ENCODE measurements at places on chromosomes 5 and 9.

GRCh38 chr9:129881547-129882324 is 46.5 kb downstream of the USP20 start:
- no peak for DNase-seq

DNA sequence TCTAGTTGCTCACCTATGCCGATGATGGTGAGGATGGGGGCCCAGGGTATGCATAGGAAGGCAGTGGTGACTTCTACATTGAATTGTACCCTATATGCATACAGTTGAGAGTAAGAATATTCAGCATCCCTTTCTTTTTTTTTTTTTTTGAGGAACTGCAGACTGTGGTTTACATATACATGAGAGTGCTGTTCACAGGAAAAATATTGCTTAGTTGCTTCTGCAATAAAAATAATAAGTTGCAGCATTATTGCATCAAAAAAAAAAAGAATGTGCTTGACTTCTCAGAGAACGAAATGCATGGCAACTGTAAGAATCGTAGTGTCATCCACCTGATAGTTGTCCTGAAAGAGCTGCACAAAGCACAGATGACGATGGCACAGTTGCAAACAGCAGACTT is 52.8 kb downstream of the PTCD2 start:
- no peak for DNase-seq

- DNase-seq, result no peak
These were observed at the start of gene PLPPR1 for GRCh38 chr9:101028346-101029314. Gene PLPPR1, plus strand, starts transcription at chr9:101028727.

GRCh38 chr9:95018099-95018936 is 291.8 kb downstream of the AOPEP start:
- DNase-seq, result no peak

DNA sequence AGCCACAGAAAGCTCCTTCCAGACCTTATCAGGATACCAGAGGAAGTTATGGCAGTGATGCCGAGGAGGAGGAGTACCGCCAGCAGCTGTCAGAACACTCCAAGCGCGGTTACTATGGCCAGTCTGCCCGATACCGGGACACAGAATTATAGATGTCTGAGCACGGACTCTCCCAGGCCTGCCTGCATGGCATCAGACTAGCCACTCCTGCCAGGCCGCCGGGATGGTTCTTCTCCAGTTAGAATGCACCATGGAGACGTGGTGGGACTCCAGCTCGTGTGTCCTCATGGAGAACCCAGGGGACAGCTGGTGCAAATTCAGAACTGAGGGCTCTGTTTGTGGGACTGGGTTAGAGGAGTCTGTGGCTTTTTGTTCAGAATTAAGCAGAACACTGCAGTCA is 70.8 kb upstream of the ENTREP1 start:
- no peak for DNase-seq

DNA sequence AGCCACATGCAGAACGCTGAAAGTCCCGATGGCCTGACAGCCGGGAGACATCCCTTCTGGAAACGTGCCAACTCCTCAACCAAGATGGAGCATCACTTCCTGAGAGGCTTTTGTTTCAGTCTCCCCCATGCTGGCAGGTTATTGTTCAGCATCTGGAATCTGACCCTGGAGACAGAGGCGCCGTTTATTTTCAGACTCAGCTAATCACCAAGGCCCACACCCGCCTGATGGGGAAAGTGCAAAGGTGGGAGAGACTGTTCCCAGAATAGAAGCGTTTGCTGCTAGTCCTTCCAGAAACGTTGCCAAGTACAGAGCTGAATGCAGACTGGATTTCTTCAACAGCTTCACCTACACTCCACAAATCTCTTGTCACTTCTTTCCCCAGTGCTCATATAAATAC is 41.8 kb upstream of the S1PR3 start:
- no peak for DNase-seq

GRCh38 chr5:69525490-69525889 is 32.9 kb downstream of the OCLN start:
- DNase-seq, result no peak

GRCh38 chr5:9559965-9560364 is 14.1 kb upstream of the SEMA5A start:
- no peak for DNase-seq

GRCh38 chr9:124794902-124795491 is 18.1 kb downstream of the OLFML2A start:
- no peak for DNase-seq

DNA sequence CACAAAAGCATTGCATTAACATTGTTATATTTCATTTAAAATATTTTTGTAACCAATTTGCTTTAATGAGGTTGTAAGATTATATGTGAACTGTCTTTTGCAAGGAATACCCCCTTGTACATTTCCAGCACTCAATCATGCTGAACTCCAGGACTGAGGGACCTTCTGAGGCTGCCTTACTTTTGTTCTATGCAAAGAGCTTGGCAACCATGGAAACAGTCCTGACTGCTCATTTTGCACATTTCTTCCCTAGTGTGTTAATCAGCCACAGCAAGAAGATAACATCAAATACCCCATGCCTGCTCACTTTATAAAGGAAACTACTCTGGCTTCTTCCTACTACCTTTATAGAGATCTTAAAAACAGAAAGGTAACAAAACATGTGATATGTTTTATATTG is 355.6 kb upstream of the IZUMO3 start:
- no peak for DNase-seq

- DNase-seq, result no peak
These were observed 2.8 kb downstream of the TMEM171 start for GRCh38 chr5:73122875-73123810.

DNA sequence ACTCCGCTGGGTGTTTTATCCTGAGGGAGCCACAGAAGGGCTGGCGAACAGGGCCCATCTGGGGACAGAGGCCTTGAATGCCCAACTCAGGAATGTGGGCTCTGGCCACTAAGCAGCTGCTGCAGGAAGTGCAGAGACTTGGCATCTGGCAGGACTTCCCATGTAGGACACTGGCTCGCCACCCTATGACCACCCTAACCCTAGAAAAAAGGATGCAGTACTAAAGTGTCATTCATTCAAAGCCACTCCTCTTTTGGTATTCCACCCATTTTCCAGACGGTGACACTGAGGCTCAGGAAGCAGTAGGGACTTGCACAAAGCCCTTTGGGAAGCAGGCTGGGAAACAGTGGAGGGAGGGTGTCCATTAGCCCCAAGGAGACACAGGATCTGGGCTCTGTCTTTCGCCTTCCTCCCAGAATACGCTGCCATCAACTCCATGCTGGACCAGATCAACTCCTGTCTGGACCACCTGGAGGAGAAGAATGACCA is 3.0 kb downstream of the BBLN start:
- DNase-seq, result no peak

DNA sequence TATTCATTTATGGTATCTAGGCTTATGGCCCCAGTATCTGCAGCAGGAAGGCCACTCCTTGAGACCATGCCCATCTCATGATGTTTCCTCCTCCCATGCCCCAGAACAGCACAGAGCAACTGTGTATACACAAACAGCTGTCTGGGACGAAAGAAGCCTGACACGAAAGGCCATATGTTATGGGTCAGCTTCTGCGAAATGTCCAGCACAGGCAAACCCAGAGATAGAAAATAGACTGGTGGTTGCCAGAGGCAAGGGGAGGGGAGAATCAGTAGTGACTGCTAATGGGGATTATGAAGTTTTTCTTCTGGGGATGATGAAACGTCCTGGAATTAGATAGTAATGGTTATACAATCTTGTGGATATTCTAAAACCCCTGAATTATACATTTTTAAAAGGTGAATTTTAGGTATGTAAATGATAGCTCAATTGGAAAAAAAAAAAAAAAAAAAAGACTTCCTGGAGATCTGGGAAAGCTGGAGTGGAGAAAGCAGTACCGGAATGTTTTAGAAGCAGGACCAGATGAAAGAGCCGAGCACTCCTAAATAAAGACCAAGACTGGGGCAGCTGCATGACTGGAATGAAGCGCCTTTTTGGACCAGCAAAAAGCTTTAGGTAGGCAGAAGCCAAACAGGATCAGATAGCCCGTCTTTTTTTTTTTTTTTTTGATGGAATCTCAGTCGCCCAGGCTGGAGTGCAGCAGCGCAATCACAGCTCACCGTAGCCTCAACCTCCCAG is 29.2 kb downstream of the PCDHGC5 start:
- DNase-seq, result no peak

DNA sequence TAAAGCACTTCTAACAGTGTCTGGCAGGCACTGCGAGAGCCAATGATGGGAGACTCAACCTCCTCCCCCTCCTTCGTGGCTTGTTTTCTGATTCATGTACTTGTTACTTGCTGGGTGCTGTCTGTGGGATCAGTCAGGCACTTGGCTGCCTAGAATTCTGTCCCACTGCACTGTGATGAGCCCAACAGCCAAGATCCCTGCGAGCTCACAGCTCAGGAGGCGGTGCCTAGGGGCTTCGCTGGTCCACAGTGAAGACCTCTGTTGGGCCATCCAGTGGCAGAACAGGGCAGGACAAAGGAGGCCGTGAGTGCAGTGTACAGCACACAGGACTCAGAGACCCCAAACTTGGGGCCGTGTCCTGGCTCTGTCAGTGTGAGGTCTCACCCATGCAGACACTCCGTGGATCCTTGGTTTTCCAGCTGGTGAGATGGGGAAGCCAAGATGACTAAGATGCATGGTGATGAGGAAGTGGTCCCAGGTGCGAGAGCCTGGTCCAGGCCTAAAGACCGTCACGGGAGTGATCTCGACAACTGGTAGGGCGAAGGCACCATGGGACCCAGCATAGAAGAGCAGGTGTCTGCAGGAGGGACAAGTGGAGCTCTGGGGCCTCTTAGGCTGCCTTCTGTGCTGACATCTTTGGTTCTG is 19.5 kb downstream of the MYMK start:
- no peak for DNase-seq

DNA sequence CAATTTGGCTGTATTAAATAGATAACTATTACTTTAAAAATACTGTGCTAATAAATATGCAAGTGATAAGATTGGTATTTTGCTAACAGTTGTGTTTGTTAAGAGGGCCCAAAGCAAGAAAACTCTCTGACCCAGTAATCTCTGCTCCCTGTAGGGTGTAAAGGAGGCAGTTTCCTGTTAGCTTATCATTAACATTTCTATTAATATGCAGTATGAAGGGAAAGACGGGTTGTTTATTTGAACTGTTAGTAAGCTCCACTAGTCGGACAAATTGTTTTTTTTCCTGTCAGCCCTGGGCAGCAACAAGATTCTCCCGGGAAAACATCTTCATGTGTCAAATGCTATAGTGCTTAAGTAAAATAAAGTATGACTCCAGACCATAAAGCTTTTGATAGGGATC is 35.6 kb downstream of the ERP44 start:
- no peak for DNase-seq

DNA sequence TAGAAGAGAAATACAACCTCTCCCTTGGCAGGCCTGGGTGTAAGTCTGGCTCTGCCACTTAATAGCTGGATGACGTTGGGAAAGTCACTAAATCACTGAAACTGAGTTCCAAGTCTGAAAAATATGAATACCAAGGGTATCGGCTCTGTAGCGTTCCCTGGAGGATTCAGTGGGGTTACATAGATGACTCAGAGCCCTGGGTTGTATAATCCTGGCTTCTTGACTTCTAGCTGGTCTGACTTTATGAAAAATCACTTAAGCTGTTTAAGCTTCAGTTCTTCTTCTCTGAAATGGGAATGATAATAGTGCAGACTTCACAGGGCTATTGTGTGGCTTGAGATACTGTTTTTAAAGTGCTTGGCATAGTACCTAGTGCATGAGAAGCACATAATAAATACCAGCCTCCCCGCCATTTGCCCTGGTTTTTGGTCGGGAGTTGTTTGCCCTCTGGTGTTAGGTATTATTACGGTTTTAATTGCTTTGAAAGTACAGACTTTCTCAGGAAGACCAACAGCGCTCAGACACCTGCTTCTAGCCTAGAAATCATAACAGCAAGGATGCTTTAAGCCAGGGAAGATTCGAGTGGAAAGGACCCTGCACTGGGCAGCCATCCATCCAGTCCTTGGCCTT is 43.0 kb downstream of the CYFIP2 start:
- no peak for DNase-seq

DNA sequence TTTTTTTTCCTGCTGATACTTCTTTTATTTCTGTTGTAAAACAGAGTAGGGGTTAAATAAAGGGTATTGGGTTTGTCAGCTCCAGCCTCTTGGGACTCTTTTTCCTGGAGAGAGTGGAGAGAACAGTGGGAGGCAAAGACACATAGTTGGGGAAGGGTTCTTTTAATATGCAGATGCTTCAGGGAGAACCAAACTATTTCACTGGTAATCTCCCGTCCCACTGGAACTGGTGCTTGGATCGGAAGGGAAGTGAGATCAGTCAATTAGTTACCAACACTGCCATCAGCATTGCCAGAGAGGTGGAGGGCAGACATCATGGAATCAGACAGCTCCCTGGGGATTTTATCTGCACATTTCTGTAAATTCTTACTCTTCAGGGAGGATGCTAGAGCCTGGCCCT is 47.6 kb upstream of the ELOVL7 start:
- no peak for DNase-seq

DNA sequence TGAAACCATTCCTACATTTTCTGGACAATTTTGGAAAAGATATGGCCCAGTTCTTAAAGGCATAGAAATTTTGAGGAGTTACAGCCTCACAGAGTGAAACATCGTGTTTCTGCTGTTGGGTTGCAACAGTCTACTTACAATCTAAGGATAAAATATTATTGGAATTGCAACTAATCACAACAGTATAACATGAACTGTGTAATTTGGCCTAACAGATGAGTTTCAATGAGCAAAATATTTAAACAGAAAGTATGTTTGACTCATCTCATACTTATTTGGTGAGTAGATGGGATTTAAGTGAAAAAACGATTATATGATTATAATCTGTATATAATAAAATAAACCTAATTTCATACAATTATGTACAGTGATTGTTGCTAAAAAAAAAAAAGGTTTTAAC is 1061.8 kb downstream of the CDH12 start:
- no peak for DNase-seq

DNA sequence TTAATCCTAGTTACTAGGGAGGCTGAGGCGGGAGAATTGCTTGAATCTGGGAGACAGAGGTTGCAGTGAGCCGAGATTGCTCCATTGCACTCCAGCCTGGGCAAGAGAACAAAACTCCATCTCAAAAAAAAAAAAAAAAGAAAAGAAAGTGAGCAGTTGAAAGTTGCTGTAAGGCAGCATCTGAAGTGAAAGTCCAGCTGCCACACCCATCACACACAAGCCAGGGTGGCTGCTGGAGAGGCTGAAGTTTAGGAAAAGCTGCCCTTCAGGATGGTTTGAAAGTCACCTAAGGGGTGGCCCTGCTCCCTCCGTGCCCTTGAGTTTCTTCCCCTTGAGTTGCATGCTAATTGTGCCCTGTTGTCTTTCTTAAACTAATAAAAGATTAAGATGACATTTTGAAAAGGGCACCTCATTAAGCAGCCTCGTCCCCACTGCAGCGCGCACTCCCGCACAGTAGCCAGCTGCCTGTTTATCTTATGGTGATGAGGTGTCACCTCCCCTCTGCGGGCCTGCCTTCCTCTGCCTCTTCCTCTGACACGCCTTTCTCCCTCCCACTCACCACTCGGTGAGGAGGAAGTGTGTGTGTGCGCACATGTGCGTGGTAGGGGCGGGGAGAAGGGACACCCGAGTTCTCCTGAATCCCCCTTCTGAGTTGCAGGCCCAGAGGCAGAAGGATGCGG is 104.2 kb upstream of the PANK3 start:
- DNase-seq, result no peak

All from stimulated activated CD8-positive, alpha-beta memory T cell treated with anti-CD3 and anti-CD28 coated beads, Interleukin-2, amount 100 ng/mL, for 1 hour (primary cell).